ENCODE measurements at places on chromosomes 13 and 19.

- DNase-seq = peak; percentile 79
Observed at GRCh38 chr19:17560205-17560595, 4.8 kb downstream of the COLGALT1 start.

GRCh38 chr13:98488736-98489135 lies 88.2 kb downstream of the STK24 start:
- no peak for DNase-seq

DNA sequence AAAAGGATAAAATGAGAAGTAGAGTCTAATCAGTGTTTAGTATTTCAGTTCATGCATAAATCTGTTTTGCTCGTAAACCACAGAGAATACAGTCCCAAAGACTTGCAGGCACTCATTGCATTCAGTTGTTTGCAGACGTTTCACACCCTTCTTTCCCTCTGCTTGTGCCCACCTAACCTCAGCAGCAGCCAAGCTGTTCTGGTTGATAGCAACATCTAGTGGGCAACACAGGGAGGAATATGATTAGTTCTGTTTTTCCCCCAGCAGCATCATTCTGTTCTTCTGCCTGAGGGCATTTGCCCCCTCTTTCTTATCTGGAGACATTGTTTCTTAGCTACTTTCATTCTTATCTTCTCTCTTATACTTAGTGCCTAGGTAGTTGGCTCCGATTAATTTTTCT lies 135.6 kb downstream of the PAN3 start:
- peak; percentile 15 for DNase-seq

DNA sequence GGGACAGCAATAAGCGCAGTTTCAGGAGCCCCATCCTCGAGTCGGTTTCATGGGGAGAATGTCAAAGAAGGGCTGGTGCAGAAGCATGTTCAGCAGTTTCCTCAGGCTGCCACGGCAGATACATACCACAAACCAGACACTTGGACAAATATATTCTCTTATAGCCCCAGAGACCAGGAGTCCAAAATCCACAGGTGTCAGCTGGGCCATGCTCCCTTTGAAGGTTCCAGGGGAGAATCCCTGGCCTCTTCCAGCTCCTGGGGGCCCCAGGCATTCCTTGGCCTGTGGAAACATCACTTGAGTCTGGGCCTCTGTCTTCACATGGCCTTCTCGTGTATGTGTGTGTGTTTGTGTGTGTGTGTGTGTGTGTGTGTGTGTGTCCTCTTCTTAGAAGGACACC lies 164.1 kb downstream of the UQCRFS1 start:
- DNase-seq = no peak

GRCh38 chr13:50527612-50528509 lies 315.6 kb downstream of the DLEU7 start:
- peak; percentile 25 for DNase-seq

DNA sequence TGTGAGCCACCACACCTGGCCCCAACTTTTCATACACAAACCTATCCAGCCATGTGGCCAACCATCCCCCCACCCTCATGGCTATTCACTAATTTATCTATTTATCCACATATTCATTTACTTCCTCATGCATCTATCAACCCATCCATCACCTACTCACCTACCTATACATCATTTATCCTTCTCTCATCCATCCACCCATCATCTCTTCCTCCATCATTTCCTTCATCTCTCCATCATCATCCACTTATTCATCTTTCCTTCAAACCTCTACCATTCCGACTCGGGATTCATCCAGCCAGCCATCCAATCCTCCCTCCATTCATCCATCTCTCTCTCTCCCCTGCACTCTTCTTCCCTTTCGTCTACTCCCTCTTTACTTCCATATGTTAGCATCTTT lies 54.6 kb downstream of the RYR1 start:
- DNase-seq = no peak

GRCh38 chr19:47991191-47991808 lies 670 bp downstream of the BSPH1 start:
- no peak for DNase-seq

- DNase-seq = no peak
Observed at GRCh38 chr19:55673889-55674288, 1.1 kb upstream of the EPN1 start.

GRCh38 chr19:2426611-2427428 lies 566 bp downstream of the TIMM13 start:
- peak; percentile 54 for DNase-seq

DNA sequence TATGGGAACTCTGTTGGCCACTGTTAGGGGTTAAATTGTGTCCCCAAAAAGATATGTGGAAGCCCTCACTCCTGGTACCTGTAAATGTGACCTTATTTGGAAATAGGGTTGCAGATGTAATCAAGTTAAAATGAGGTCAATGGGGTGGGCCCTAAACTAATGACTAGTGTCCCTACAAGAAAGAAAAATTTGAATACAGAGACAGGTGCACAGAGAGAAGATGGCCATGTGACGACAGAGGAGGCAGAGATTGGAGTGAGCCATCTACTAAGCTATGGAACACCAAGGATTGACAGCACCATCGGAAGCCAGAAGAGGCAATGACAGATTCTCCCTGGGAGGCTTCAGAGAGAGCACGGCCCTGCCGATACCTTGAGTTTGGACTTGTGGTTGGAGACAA lies 16.5 kb downstream of the POU2F2 start:
- DNase-seq = no peak

- no peak for DNase-seq
Observed at GRCh38 chr13:104011505-104012241, 945.5 kb upstream of the SLC10A2 start.

DNA sequence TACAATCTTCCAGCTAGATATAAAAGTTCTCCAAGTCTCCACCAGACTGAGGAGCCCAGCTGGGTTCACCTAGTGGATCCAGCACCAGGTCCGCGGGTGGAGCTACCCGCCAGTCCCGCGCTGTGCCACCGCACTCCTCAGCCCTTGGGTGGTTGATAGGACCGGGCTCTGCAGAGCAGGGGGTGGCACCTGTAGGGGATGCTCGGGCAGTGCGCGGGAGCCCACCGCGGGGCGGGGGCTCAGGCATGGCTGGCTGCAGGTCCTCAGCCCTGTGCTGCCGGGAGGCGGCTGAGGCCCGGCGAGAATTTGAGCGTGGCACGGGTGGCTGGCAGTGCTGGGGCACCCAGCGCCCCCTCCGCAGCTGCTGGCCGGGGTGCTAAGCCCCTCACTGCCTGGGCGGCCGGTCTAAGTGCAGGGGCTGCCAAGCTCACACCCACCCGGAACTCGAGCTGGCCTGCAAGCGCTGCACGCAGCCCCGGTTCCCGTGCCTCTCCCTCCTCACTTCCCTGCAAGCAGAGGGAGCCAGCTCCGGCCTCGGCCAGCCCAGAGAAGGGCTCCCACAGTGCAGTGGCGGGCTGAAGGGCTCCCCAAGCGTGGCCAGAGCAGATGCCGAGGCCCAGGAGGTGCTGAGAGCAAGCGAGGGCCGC lies 542.8 kb upstream of the PCDH9 start:
- DNase-seq = no peak

- no peak for DNase-seq
Observed at GRCh38 chr19:29264897-29265296, 51.9 kb upstream of the UQCRFS1 start.

DNA sequence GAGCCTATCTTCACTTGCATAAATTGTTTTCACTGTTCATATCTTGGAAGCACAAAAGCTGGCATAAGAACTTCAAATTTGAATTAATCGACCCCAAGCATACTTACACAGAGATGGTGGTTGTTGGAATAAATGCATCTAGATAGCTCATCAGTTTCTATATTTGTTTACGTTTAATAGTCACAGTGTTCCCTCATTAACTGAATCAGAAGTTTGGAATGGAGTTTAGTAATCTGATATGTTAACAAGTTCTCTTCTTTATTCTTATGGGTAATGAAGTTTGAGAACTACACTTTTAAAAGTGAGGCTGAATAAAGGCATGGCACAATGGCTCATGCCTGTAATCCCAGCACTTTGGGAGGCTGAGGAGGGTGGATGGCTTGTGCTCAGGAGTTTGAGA lies 886.7 kb upstream of the PCDH20 start:
- DNase-seq = no peak

All from EH (cell line).